ENCODE measurements at places on chromosomes 12 and 14.
A peak's percentile ranks its signal among the peaks of the same experiment; 100 is the strongest.

DNA sequence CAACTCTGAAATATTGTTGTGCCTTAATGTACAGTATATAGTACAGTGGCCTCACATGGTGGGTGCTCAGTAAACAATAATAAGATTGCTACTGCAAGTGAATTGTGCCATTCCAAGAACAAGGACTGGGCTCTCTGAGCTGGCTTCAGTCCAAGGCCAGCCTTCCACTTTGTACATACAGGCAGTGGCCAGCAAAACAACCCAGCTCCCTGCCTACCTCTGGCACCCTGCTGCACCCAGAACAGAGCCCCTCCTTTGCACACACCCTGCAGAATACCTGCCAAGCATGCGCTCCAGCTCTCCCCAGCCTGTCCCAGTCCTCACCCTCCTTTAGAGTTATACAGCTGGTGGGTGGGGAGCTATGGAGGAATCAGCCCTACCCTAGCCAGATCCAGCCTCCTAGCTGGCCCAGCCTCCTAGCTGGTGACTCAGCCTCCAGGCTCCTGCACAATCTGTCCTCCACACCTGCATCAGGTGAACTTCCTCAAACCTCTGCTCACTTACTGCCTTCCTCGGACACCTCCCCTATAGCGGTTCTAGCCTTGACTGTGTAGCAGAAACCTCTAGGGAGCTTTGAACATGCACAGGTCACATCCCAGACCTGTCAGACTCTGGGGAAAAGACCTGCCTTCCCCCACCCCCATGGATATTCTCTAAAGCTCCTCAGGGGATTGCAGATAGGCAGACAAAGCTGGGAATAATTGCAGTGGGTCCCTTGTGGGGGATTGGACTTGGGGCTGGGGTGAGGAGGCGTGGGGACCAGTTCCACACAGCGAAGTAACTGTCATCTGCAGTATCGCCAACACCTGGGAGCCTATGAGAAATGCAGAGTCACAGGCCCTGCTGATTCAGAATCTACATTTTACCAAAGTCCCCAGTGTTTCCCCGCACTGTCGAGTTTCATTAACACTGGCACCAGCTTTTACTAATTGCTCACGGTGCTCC is 17.9 kb downstream of the ZDHHC22 start:
- no peak for DNase-seq

GRCh38 chr12:123141615-123142517 is 9.0 kb downstream of the PITPNM2 start:
- DNase-seq = no peak

DNA sequence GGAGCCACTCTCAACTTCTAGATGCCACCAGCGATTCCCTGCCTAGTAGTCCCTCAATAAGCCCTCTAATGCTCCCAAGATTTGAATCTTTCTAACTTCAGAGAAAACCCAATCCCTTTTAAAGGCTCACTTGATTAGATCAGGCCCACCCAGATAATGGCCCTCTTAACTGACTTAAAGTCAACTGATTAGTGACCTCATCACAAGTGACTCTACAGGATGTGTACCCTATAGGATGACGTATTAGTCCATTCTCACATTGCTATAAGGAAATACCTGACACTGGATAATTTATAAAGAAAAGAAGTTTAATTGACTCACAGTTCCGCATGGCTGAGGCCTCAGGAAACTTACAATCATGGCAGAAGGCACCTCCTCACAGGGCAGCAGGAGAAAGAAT is 49.1 kb downstream of the ANKS1B start:
- no peak for DNase-seq

DNA sequence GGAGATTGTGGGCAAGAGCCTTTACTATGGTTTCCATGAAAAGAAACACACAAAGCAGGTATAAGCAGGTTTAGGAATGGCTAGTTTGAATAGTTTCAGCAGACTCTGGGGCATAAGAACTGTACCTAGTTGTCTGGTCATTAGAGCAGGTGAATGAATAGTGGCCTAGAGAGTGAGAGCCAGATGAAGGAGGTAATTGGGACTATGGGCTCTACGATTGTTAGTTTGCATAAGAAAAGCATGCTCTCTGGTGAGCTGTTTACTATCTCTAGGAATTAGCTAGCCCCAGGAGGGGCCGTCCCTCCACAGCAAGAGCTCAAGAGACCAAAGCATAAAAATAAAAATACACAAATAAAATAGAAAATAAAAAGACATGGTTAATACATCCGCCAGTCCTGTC is 397.5 kb upstream of the GARIN6 start:
- DNase-seq = no peak

GRCh38 chr14:77053046-77053841 is 24.7 kb upstream of the IRF2BPL start:
- peak; percentile 83 for DNase-seq

DNA sequence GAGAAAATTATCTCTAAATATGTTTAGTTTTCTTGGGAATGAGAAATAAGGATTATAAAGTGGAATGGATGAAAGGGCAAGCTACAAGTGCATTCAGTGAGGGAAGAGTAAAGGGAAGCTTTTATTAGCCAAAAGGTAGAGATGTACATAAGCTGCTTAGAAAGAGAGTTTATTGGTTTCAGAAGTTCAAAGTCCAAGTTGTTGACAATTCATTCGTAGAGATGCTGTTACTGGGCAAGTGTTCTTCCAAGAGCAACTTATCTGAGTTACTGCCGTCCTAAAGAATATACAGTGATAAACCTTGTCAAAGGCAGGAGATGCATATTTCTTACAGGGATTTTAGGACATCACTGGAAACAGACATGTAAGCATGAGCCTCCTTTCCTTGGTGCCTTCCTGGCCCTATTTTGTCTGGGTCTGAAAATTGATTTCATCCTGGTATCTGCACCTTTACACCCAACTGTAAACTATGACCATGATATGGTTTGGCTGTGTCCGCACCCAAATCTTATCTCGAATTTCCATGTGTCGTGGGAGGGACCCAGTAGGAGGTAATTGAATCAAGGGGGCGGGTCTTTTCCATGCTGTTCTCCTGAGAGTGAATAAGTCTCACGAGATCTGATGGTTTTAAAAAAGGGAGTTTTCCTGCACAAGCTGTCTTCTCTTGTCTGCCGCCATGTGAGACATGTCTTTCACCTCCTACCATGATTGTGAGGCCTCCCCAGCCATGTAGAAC is 46.8 kb downstream of the TRMT5 start:
- no peak for DNase-seq

DNA sequence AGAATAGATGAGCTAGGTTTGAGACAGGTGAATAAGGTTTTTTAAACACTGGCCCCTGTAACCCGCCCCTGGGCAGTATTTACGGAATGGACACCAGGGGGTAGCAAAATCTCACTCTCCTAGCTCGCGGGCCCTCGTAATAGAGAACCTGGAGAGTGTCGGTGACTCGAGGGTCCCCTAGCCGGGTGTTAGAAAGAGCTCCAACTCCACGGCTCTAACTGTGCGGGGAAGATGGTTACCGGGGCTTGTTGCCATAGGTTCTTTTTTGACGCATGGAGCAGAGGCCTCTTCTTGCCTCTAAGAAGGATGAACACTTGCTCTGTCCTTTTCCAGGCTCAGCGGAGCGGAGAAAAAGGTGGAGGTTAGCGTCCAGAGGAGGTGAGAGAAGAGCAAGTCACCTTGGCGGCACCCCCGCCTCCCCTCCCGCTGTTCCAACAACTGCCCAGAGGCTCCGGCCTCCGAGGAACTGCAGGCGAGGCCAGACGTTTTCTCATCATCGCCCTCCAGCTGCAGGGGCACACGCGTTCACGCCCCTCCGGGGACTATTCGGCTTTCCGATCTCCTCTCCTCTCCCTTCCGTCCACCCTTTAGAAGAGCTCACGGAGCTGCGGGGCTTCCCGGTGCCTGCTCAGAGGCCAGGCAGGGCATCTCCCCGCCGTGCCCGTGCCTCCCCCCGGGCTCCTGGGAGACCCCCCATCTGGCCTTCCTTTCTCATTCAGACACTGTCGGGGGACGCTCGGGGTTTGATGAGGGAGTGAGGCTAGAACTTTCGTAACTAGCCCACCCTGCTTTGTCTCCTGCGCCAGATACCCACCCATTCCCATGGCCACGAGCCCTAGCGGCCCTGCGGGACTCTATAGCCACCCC is 1.4 kb upstream of the ARHGEF40 start:
- DNase-seq = peak; percentile 58

DNA sequence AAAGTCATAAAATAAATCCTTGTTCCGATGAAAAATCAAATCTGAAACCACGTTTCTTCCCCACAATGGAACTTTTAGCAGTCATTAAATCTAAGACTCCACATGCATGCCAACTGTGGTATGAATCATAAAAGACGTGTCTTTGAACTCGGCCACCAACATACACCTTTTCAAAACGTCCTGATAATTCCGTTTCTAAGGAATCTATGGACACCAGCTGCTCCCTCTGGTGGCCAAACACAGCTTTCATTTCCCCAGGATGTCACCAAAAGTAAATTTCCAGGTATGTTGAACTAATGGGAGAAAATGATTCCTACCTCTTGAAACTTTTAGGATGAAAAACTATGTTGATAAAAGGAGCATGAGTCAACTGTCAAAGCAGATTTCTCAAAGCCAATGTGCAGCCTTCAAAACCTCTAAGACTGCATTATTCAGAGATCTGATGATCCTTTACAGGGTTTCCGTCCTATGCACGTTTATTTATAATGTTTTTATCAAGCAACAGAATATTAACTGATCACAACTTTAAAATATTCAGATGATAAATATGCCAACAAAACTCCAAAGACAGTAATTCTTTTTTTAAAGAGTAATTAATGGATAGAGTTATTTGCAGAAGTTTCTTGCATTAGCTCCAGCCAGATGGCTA is 96.2 kb downstream of the CIT start:
- no peak for DNase-seq

- no peak for DNase-seq
Observed at GRCh38 chr14:102908766-102909455, 13.6 kb upstream of the AMN start.

DNA sequence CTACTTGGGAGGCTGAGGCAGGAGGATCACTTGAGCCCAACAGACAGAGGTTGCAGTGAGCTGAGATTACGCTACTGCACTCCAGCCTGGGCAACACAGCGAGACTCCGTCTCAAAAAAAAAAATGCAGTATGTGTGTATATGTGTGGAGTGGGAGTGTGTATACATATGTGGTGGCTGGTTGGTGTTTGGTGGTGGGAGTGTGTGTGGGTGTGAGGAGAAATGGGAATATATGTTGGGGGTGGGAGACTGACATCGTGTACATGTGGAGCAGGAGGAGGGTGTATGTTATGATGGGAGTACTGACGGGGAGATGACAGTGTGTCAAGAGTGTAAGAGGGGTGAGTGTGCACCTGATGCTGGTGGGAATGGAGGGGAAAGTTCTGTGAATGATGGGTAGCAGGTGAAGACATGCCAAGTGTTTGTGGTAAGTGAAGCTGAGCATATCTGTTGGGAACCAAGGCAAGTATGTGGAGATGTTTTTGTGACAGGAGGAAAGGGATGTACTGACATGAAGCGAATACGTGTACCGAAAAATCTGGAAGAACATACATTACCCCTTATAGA is 4.2 kb downstream of the PNMA1 start:
- no peak for DNase-seq

DNA sequence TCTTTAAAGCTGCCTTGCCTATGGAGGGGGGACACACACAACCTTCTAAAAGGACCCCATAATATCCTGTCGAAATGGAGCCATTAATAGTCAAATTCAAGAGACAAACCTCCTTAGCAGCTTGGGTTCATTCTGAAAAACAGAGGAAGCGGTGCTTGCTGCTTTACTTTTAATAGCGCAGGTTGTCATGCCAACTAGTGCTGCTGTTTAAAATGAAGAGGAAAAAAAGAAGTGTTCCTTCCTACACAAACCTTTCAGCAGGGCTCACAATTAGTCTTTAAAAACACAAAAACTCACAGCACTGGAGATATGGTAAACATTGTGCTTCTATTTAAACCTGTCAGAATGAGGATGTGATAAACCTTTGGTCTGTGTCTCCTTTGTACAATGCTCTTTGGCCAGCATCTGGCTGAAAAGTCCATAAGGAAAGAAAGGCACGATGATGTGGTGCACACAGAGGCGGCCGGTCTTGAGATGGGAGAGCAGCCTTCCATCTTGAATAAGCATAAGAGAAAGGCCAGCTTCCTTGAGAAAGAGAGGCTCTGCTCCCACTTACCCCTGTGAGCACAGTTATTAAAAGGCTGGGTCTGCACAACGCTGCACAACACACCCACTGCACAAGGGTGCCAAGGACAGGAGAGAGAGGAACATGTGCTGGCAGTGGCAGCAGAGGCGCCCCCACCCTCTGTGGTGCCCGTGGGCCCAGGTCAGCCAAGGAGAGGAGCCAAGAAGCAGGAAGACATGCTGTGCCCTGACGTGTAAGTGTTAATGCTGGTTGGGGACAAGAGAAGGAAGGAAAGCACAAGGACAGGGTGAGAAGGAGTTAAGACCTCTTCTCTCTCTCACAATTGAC is 144.6 kb downstream of the TTC7B start:
- DNase-seq = no peak

- DNase-seq = no peak
Observed at GRCh38 chr12:4956054-4956453, 46.3 kb downstream of the KCNA1 start.

- DNase-seq = no peak
Observed at GRCh38 chr12:109307051-109307450, 2.0 kb downstream of the FOXN4 start.

DNA sequence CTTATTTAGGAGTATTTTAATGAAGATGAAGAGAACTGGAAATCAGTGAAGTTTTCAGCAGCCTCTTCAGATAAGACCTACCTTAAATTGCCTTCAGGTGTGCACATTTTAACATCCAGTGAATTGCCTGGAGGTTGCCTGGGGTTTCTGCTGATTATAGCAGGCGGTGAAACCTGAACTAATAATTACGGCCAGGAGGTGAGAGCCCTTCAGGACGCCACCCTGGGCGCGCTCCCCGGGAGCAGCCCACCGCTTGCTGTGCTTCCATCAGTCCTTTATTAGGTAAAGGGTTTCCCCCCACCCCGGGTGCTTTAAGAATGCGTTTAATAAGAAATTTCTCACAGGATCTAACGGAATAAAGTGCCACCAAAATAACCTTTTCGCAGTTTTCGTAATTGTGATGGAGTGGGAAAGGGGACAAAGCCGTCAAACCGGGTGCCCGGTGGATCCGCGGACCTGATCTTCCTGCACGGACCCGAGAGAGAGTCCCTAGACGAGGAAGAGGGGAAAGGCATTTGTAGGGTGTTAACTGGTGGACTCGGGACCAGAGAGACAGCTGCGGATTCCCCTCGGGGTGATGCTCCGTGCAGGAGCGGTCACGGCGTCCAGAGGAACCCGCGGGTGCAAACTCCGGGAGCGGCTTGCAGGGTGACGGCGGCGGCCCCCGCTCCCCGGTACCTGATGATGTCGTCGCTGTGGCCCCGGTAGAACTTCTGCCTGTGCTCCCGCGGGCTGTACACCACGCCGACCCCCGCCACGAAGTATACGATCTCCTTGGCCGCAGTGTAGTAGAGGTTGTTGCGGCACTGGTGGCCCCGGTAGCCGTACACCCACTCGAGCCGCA is 902 bp downstream of the EML5 start:
- DNase-seq = no peak

All from activated gamma-delta T cell treated with Interleukin-2 at 50 U/mL for 16 hours (primary cell).